Non-pigmented ciliary epithelial cell (primary cell): ENCODE measurements at places on chromosomes 4 and X.

DNA sequence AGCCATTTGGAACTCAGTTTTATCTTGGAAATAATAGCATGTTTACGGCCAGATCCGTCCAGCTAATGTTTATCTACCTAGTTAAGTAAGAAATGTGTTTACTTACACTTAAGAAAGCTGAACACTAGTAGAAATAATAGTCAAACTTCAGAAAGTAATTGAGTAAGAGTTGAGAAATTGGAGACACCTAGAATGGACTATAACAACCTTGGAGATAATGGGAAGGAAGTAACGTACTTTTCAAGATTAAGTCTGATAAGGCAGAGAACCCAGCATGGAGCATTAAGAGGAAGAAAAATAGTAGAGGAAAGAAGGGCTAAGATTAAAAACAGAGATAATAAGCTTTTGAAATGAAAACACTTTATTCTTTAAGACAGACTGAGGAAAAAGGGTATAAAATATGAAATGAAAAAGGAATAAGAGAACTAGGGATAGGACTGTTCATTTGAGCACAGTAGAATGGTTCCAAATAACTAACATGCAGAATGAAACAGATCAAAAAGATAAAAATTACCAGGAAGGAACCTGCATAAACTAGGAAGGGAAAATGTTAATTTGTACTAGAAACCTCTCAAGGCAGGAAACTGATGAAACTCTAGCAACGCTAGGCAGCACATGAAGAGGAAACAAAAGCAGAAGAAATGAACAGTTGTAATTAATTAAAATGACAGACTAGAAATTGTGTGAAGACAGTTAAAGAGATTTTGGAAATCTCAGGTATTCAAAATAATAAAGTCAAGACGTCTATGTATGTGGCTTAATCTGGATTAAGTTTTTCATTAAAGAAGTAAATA is 71.7 kb downstream of the FBXW7 start:
- DNase-seq: no peak

DNA sequence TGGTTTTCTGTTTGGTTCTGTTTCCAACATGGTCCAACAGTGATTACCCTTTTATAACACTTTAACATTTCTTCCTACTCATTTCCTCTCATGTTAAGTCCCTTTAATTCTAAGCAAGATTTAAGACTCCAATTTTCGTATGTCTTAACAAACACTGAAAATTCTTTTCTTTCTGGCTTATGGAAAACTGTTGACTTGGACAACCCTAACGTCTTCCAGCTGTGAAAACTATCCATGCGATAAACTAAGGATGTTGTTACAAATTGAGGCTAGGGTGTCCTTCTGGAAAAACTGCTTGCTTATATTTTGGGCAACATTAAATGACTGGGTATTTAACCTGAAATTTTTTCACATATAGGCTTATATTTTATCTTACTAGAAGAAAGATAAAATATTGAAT is 33.9 kb upstream of the RTL3 start:
- DNase-seq: no peak

- peak; percentile 9 for DNase-seq
These were observed 28.4 kb upstream of the TNIP3 start for GRCh38 chr4:121192480-121192879.

GRCh38 chr4:38145741-38146140 is 185.5 kb downstream of the PTTG2 start:
- peak; percentile 70 for DNase-seq

- no peak for DNase-seq
These were observed 16.8 kb upstream of the EPGN start for GRCh38 chr4:74291471-74291870.
